ENCODE measurements at places on chromosomes 6 and 20.
A peak's percentile ranks its signal among the peaks of the same experiment; 100 is the strongest.

- no peak overlapping the region for H3K4me3 ChIP-seq
- no peak for DNase-seq
- H3K4me1 ChIP-seq = no peaks in the 10 kb centered on the region
- no peaks in the 10 kb centered on the region for H3K36me3 ChIP-seq
These were observed 1.2 kb downstream of the TSBP1 start for GRCh38 chr6:32370505-32370904.

GRCh38 chr20:49794336-49795134 is 18.1 kb upstream of the SLC9A8 start:
- H3K4me1 ChIP-seq = peaks cover 6% of the 10 kb centered on the region
- no peak overlapping the region for H3K4me3 ChIP-seq
- no peaks in the 10 kb centered on the region for H3K27me3 ChIP-seq
- DNase-seq = no peak
- no peak overlapping the region for H3K27ac ChIP-seq
- H3K36me3 ChIP-seq = no peaks in the 10 kb centered on the region

- no peaks in the 10 kb centered on the region for H3K27me3 ChIP-seq
- H3K4me3 ChIP-seq = peak overlapping the region; percentile 96
- peaks cover 51% of the 10 kb centered on the region for H3K4me1 ChIP-seq
- DNase-seq = peak; percentile 54
These were observed 544 bp downstream of the SMIM29 start for GRCh38 chr6:34248198-34248726.

DNA sequence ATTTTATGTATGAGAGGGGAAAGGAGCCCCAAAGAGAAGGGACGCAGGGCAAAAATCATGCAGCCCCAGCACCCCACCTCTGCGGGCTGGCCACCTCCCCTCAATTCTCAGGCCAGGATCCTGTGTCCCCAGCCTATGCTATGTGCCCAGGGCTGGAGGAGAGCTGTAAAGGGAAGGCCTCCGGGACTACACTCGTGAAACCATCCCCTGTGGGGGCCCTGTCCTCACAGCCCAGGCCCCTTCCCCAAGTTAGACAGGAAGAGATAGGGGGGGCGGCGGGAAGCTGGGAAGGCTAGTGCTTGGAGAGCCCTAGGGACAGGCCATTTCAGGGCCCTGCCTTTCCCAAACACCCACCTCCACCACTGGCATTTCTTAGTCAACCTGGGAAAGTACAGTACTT is 1.4 kb upstream of the COL11A2 start:
- H3K4me1 ChIP-seq = peaks cover 41% of the 10 kb centered on the region
- peaks cover 20% of the 10 kb centered on the region for H3K27me3 ChIP-seq
- no peak overlapping the region for H3K4me3 ChIP-seq
- no peak overlapping the region for H3K27ac ChIP-seq
- H3K36me3 ChIP-seq = peaks cover 49% of the 10 kb centered on the region

DNA sequence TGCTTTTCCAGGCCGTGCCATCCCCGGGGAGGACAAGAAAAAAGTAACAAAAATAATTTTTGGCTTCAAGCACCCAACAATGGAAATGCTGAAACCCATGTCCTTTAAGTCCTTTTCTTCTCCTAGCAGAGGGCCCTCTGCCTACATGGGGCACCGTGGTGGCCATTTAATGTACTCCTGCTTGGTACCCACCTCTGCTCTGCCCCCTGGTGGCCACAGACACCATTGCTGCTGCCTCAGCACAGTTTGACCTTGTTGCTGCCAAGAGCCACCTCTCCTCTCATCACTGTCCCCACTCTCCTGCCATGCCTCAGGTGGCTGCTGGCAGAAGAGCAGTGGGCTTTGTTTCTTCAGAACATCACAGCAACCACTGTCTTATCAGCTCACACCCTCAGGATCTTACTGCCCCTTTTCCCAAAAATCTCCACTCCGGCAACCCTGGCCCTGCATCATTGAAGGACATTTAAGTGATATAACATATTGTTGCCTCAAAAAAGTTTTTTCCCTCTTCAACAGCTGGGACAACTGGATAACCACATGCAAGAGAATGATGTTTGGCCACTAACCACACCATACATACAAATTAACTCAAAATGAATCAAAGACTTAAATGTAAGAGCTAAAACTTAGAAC is 12.9 kb upstream of the ARMC2 start:
- no peaks in the 10 kb centered on the region for H3K36me3 ChIP-seq
- H3K27me3 ChIP-seq = no peaks in the 10 kb centered on the region
- peak; percentile 78 for DNase-seq
- H3K4me1 ChIP-seq = peaks cover 13% of the 10 kb centered on the region

GRCh38 chr6:133083248-133083967 is 157.7 kb upstream of the EYA4 start:
- no peaks in the 10 kb centered on the region for H3K4me1 ChIP-seq
- no peak overlapping the region for H3K4me3 ChIP-seq
- no peak overlapping the region for H3K27ac ChIP-seq
- no peak for DNase-seq
- no peaks in the 10 kb centered on the region for H3K36me3 ChIP-seq
